ENCODE measurements at places on chromosomes 11 and 22. TPM values are rescaled to one million over a fixed set of nuclear protein-coding genes. Genes with fewer than 3 reads are reported as not detected.

GRCh38 chr11:108370315-108370714, 97.0 kb downstream of the C11orf65 start:
- DNase-seq: no peak
- no peak overlapping the region for H3K27ac ChIP-seq
- H3K4me3 ChIP-seq: no peak overlapping the region

DNA sequence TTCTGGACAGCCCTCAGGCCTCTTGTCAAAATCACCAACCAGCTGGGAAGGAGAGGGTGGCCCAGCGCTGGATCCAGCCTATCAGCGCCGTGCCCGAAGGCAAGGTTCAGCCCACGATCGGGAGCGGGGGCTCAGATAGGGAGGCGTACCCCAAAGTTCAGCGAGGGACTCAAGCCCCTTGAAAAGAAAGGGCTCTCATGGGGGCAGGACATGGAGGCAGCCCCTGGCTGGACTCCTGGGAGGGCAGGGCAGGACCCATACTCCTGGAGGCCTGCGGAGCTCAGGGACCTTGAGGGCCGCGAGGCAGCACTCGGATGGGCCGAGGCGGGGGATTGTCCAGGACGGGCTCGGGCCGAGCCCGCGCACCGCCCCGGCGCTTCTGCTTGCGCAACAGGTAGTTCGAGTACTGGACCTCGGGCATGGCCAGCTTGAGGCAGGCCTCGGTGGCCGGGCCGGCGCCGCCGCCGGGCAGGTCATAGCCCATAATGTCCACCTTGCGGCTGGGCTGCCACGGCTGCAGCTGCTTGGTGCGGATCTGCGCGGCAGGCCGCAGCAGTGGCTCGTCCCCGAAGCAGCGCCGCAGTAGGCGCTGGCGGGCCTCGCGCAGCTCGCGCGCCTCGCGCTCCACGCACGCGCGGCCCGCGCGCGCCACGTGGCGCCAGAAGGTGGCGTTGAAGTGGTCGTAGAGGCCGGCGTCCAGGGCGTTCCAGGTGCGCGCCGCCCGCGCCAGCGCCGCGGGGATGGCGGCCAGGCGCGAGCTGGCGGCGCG, 6.5 kb downstream of the GAL3ST3 start:
- H3K4me1 ChIP-seq: no peaks in the 10 kb centered on the region
- H3K27me3 ChIP-seq: peaks cover 1% of the 10 kb centered on the region
- no peak overlapping the region for H3K4me3 ChIP-seq
- DNase-seq: no peak
- no peaks in the 10 kb centered on the region for H3K36me3 ChIP-seq

DNA sequence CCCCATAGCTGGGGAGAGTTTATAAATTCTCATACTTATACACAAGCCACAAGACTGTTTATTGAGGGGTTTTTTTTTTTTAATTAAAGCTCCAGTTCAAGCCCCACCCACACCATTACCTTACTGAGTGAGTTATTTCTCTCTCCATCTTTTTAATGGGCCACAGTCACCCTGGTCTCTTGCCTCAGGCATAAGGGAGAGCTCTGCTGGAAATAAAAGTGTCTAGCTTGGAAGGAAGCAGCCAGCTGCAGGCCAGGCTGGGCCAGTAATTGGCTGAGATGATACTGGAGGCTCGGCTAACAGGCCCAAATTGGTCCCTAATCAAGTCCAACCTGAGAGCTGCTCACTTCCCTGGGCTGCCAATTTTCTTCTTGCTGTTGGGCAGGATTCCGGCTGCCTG, 174.1 kb downstream of the INSC start:
- no peak overlapping the region for H3K4me3 ChIP-seq
- no peaks in the 10 kb centered on the region for H3K4me1 ChIP-seq

The PRR33 gene
- total RNA-seq: 2.8 TPM

- peaks cover 3% of the 10 kb centered on the region for H3K36me3 ChIP-seq
- H3K27ac ChIP-seq: no peak overlapping the region
- peaks cover 12% of the 10 kb centered on the region for H3K4me1 ChIP-seq
- no peaks in the 10 kb centered on the region for H3K27me3 ChIP-seq
Observed at GRCh38 chr11:35317253-35317652, 102.1 kb downstream of the SLC1A2 start.

GRCh38 chr11:59413646-59414045, 12.6 kb downstream of the OR5A2 start:
- no peaks in the 10 kb centered on the region for H3K36me3 ChIP-seq
- no peak overlapping the region for H3K4me3 ChIP-seq
- no peaks in the 10 kb centered on the region for H3K4me1 ChIP-seq
- DNase-seq: no peak

The NEFH gene
- not detected for total RNA-seq

GRCh38 chr11:47466701-47467250, 17.8 kb upstream of the RAPSN start:
- H3K4me3 ChIP-seq: peak overlapping the region; percentile 5
- peak overlapping the region; percentile 65 for H3K27ac ChIP-seq
- H3K27me3 ChIP-seq: no peaks in the 10 kb centered on the region
- H3K36me3 ChIP-seq: peaks cover 51% of the 10 kb centered on the region

- peaks cover 31% of the 10 kb centered on the region for H3K27me3 ChIP-seq
- DNase-seq: no peak
- peaks cover 8% of the 10 kb centered on the region for H3K4me1 ChIP-seq
- no peak overlapping the region for H3K27ac ChIP-seq
- no peaks in the 10 kb centered on the region for H3K36me3 ChIP-seq
Observed at GRCh38 chr22:49480896-49481658, 346.6 kb downstream of the BRD1 start.

GRCh38 chr11:69365558-69365957, 71.6 kb downstream of the MYEOV start:
- DNase-seq: no peak
- H3K4me1 ChIP-seq: no peaks in the 10 kb centered on the region
- no peaks in the 10 kb centered on the region for H3K27me3 ChIP-seq
- H3K4me3 ChIP-seq: no peak overlapping the region
- H3K27ac ChIP-seq: no peak overlapping the region

GRCh38 chr11:64593156-64594105, 2.4 kb downstream of the SLC22A12 start:
- H3K4me3 ChIP-seq: no peak overlapping the region
- H3K36me3 ChIP-seq: no peaks in the 10 kb centered on the region
- H3K27ac ChIP-seq: no peak overlapping the region
- no peaks in the 10 kb centered on the region for H3K27me3 ChIP-seq
- H3K4me1 ChIP-seq: no peaks in the 10 kb centered on the region

DNA sequence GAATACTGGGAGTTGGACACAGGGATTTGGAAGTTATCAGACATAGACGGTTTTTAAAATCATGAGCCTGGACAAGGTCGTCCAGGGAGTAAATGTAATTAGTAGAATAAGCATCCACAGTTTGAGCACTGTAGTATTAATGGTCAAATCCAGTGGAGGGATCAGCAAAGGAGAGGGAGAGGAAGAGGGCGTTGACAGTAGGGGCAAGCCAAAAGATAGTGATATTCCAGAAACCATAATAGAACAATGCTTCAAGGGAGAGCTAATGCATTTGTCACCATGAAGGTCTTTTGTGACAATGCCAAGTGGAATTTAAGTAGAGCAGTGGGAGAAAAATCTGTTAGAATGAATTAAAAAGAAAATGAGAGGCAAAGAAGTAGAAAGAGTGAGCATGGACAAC, 68.9 kb upstream of the SLC5A12 start:
- no peaks in the 10 kb centered on the region for H3K4me1 ChIP-seq
- DNase-seq: no peak
- H3K27ac ChIP-seq: no peak overlapping the region
- H3K36me3 ChIP-seq: no peaks in the 10 kb centered on the region

GRCh38 chr22:39620924-39621690, 50.6 kb downstream of the CACNA1I start:
- H3K27ac ChIP-seq: no peak overlapping the region
- no peak overlapping the region for H3K4me3 ChIP-seq
- H3K36me3 ChIP-seq: no peaks in the 10 kb centered on the region

- no peak overlapping the region for H3K4me3 ChIP-seq
- no peak for DNase-seq
- peaks cover 18% of the 10 kb centered on the region for H3K27me3 ChIP-seq
Observed at GRCh38 chr22:39115977-39116621, 19.1 kb downstream of the APOBEC3H start.

DNA sequence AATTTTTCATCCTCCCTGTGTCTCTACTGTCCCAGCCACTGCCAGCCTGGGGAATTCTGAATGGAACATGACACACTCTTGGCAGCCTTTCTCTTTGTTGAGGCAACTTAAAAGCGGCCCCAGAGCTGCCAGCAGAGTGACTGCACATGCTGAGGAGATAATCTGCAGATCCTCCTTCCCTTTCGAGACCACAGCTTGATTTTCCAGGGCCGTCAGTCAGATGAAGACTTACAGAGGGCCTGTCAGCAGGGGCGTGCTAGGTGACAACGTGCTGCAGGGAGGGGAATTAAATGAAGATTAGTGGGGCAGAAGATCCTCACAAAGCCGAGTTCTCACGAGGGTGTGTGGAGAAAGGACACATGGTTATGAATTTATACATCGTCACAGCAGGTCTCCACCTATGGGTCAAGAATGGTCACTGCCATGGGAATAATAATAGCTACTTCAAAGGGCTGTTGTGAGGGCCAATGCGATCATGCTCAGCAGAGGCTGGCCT, 193.5 kb upstream of the PITPNB start:
- peak overlapping the region; percentile 47 for H3K27ac ChIP-seq
- H3K27me3 ChIP-seq: no peaks in the 10 kb centered on the region
- H3K4me1 ChIP-seq: no peaks in the 10 kb centered on the region

DNA sequence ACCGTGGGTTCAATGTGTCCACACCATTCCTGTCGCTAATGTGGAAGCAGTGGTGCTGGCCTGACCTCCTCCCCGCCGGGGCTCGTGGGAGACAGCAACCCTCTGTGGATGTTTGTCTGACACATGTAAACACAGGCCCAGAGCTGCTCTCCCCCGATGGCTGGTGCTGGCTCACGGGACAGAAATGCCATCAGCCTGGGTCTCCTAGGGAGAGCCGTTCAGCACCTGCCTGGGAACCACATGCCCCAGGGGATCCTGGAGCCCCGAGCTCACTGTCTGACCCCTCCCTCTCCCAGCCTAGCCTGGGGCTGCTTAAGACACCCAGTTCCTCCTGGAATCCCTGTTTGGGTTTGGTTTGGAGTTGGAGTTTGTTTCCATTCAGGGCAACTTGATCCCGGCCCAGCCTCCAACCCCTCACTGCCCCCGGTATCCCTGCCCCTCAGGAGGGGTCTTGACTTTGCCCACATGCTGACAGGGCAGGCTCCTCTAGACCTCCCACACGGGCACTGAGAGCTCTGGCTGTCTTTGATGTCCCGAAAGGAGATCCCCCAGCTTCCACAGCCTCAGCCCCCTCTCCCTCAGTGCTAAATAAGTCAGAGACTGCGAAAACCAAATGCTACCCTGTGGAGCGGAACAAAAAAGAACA, 50.9 kb upstream of the WNT11 start:
- no peaks in the 10 kb centered on the region for H3K4me1 ChIP-seq
- H3K36me3 ChIP-seq: no peaks in the 10 kb centered on the region
- DNase-seq: no peak
- no peak overlapping the region for H3K27ac ChIP-seq

The MMP11 gene
- 16.3 TPM for total RNA-seq

GRCh38 chr11:20627701-20628100, 28.3 kb downstream of the SLC6A5 start:
- no peaks in the 10 kb centered on the region for H3K4me1 ChIP-seq
- no peak for DNase-seq
- H3K36me3 ChIP-seq: no peaks in the 10 kb centered on the region
- no peaks in the 10 kb centered on the region for H3K27me3 ChIP-seq
- H3K4me3 ChIP-seq: no peak overlapping the region

DNA sequence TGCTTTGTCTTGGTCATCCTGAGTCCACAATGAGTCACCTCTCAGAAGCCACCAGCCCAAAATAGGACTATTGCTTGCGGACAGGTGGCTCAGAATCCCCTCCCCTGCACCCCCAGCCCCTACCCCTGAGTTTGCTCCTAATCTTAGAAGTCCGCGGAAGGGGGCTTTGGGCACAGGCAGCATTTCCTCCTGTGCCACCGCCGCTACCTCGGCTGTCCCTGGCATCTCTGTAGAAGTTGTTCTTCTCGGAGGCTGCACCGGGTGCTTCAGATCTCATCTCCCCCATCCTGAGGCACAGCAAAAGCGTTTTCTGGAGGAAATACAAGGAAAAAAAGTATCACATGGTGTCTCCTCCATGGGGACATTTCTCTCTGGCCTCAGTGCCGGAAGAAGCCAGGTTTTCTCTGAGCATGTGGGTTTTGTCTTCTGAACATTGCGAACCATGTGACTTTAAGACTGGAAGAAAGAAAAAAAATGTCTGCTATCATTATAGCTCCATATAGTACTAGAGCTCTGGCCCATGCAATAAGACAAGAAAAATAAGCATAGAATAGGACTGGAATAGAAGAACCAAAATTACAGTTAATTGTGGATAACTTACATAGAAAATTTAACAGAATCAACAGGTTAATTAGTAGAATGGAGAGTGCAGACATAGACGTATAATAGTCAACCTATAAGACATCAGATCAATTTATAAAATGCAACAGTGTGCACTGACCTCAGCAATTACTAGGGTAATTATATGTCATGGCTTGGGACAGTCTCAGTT, 63.2 kb downstream of the SHISAL1 start:
- H3K36me3 ChIP-seq: no peaks in the 10 kb centered on the region
- H3K4me3 ChIP-seq: no peak overlapping the region
- H3K4me1 ChIP-seq: no peaks in the 10 kb centered on the region
- H3K27ac ChIP-seq: no peak overlapping the region
- no peaks in the 10 kb centered on the region for H3K27me3 ChIP-seq

The OR52I1 gene
- not detected for total RNA-seq

DNA sequence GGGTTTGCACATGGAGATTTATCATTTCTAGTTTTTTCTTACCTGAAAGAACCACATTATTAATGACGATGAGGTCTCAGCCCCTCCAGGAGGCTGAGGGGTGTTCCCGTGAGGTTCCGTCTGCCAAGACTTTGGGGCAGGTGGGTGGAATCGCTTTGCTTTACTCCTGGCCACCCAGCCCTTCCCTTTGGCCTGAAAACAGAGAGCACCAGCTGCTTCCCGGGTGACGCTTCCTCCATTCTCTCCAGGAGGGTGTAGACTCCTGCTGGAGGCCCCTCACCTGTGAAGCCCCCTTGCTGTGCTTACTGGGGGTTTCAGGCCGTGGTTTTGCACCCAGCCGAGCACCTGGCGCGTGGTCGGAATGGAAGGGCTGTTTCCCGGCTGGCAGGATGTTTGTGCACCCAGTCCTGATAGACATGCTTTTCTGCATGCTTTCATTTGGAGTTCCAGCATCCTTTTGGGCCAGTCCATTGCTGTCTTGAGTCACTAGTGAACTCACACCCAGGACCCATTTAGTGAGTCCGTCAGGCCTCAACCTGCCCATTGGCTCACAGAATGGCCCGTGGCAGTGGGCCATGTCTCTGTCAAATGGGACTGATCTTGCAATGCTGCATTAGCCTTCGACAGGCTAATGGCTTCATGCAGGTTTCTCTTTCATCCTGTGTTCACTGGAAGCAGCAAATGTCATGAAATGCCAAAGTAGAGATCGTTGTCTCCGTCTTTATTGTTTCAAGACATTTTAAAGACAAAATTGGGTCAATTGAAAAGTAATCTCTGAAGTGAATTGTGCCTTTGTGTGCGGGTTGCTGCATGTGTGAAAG, 360.8 kb downstream of the TBC1D22A start:
- H3K27ac ChIP-seq: no peak overlapping the region
- DNase-seq: no peak
- H3K27me3 ChIP-seq: no peaks in the 10 kb centered on the region
- no peaks in the 10 kb centered on the region for H3K4me1 ChIP-seq
- H3K36me3 ChIP-seq: no peaks in the 10 kb centered on the region

The APOL6 gene
- total RNA-seq: 6.7 TPM

The DPP3 gene
- 14.9 TPM for total RNA-seq
